ENCODE measurements at places on chromosomes 12 and 14. TPM values are rescaled to one million over a fixed set of nuclear protein-coding genes. Genes with fewer than 3 reads are reported as not detected.

DNA sequence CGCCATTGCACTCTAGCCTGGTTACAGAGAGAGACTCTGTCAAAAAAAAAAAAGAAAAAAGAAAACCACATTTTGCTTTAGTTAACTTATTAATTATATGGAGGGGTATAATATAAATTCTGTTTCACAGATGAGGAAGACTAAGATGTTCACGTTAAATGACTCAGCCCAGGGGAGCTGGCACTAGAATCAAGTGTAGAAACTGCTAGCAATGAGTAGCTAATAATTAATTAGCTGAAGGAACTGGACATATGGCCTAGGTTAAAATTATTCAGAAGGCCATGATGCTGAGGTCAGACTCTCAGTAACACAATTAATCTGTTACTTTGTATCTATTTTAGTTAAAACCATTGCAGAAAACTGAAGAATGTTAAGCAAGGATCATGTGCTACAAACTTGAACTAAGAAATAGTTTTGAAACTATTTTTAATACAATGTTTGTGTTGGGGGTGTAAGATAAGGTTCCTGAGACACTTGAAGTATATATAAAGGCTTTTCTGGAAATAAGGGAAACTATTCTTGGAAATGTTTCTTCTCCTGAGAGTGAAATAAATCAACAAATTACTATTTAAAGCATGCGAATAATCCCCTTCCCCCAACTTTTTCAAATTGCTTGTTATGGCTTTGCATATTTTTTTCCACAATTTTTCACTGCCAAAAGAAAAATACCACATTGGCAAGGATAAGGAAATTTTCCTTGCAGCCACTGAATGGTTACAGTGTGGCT is 589.3 kb downstream of the SOX5 start:
- DNase-seq, result no peak

GRCh38 chr12:98823012-98823411 is 177.9 kb downstream of the APAF1 start:
- DNase-seq, result no peak

DNA sequence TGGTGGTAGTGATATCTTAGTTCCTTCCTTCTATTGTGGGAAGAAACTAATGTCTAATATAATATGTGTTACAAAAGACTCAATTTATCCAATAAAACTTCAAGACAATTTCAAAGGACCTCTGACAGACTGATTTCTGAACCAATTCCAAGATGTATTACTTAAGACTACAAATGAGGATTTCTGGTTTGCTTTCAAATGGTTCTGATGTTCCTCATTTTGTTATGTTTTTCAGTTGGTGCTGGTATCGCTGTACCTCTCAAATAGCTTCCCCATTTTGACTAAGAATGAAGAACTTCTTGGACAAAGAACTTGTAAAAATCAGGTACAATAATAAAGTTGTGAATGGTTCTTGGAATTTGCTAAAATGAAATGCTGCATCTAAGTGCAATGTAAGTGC is 19.4 kb upstream of the MBIP start:
- no peak for DNase-seq

DNA sequence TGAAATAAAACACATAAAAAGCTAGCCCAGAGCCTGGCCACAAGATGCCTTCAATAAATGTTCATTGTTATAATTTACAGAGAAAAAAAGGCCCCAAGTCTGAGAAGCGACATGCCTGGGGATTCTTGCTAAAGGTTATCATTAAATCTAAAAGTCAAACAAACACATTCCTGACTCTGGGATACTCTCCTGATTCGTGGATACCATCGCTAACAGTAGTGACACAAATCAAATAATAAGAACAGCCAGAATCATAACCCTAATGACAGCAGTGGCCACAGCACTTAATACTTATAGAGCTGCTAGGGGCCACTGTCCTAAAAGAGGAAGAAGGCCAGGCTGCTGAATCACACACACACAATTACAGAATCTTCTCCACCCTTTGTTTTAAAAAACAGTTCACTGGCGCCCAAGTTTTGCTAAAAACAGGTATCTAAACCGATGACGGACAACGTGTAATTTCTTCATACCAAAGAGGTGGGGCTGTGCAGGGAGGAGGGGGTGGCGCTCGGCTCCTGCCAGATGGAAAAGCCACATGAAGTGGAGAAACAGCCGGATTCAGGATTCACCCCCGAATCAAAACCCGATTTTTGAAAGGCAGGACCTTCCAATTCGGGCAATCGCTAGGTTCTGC is 1.2 kb downstream of the CLIP1 start:
- DNase-seq, result no peak

DNA sequence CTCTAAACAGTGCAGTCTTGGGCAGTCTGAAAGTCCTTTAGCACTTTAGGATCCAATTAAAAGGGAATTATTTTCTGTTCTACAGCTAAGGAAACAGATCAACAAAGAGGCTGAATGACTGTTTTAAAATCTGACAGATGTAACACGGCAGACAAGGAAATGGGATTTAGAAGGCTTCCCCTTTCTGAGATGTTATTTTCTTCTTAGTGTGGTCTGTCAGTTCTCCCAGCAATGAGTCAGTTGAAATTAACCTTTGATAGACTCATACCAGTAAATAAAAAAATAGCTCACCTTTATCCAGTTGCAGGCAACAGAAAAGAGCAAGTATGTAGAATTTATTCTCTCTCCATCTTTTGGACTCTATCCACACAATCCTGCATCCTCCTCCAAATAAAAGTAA is 98.1 kb downstream of the NEDD1 start:
- DNase-seq, result no peak

- no peak for DNase-seq
Observed at GRCh38 chr12:7934091-7934888, 1.7 kb downstream of the SLC2A3 start.

GRCh38 chr12:68007466-68007865 is 18.2 kb downstream of the IFNG-AS1 start:
- no peak for DNase-seq

DNA sequence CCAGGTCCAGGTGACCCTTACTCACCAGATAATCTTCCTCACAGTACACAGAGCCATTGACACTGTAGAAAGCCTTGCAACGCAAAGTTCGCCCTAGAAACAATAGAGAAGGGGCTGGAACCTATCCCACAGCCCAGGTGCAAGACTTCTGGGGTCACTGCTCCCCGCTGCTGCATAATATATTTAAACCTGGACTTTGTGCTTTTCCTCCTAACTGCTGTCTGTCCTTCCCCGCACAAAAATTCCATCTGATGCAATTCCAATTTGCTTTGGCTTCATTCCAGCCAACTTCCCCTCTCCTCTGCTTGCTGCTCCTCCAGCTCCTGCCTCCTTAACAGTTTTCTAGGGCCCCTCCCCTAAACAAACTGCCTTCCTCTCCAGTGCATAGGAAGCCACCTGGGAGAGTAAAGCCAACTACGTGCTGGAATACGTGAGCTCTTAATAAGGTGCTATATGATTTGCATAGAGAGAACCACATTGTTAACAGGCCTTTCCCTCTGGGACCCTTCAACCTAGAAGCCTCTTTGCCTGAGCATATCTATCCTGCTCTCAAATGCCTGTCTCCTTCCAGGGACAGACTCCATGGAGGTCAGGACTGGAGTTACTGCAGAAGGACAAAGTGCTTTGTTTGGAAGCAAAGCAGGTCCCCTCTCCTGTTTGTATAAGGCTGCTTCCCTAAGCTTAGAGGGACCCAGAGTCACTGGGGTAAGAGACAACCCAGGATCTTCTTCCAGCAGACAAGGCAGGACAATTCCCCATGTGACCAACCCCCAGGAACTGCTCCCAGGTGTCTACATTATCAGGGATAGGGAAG is 5.5 kb downstream of the AJUBA start:
- no peak for DNase-seq

DNA sequence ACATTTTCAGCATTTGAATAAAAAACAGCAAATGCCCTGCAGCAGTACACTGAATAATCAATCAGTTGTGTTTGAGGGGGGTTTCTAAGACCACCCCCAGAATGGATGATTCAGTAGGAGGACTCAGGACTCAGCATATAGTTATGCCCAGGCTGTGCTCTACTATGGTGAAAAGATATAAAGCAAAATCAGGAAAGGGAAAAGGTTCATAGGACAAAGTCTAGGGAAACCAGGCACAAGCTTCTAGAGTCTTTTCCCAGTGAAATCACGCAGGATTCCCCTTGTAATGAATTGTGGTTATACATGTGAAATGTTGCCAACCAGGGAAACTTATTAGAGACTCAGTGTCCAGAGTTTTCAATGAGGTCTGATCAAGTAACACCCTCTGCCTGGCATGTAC is 25.0 kb upstream of the SLC17A8 start:
- no peak for DNase-seq

- no peak for DNase-seq
Observed at GRCh38 chr14:99213101-99213500, 58.9 kb downstream of the BCL11B start.

- no peak for DNase-seq
Observed at GRCh38 chr12:128259556-128260070, 7.4 kb upstream of the TMEM132C start.

DNA sequence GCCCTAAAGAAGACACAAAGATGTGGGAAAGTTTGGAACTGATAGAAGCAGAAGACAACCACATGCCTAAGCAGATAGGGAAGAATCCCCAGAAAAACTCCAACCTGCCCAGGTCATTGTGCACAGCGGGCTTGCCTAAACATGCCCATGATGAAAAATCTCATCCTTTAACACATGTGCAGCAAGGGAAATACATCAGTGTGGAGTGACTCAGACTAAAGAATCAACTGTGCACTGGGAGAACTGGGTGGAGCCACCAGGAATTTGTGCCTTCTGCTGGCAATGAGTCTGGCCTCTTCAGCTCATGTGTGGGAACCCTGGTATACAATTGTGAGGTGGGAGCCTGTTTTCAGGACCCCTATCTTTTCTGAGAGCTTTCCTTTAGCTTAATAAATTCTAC is 398.5 kb downstream of the FSCB start:
- no peak for DNase-seq

DNA sequence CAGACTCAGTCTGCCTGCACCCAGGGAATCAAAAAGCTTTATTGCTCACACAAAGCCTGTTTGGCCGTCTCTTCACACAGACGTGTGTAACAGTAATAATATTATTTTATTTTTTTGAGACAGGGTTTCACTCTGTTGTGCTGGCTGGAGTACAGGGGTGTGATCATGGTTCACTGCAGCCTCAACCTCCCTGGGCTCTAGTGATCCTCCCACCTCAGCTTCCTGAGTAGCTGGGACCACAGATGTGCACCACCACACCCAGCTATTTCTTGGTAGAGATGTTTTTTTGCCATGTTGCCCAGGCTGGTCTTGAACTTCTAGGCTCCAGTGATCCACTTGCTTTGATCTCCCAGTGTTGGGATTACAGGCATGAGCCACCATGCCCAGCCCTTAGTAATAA is 88.4 kb upstream of the DCD start:
- no peak for DNase-seq

DNA sequence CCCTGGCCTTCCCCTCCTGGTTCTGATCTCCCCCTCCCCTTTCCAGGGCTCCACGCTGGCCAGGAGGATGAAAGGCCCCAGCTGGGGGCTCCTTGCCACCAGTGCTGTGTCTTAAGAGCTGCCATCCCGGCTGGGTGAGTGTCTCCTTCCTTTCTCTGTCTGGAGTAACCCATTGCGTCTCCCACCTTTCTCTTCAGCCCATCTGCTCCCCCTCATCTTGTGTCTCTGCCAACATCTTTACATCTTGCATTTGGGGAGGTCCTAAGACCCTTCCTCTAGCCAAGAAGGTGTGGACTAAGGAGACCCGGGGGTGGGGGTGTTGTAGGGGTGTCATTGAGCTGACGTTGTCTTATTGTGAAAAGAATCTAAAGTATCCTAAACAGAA is 505 bp downstream of the BCL2L2 start:
- DNase-seq, result no peak

DNA sequence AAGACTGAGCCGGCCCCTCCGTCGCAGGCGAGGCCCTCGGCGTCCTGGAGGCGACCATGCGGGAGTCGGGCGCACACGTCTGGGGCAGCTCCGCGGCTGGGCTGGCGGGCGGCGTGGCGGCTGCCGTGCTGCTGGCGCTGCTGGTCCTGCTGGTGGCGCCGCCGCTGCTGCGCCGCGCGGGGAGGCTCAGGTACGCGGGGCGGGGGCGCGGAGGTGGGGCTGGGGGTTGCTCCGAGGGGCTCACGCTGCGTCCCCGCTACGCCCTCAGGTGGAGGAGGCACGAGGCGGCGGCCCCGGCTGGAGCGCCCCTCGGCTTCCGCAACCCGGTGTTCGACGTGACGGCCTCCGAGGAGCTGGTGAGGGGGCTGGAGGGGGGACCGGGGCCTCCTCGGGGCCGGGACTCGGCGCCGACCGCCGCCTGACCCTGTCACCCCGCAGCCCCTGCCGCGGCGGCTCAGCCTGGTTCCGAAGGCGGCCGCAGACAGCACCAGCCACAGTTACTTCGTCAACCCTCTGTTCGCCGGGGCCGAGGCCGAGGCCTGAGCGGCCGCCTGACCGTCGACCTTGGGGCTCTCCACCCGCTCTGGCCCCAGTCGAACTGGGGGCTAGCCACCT is 7.8 kb downstream of the AMN start:
- no peak for DNase-seq

GRCh38 chr12:1173781-1174617 is 183.0 kb downstream of the ERC1 start:
- no peak for DNase-seq

DNA sequence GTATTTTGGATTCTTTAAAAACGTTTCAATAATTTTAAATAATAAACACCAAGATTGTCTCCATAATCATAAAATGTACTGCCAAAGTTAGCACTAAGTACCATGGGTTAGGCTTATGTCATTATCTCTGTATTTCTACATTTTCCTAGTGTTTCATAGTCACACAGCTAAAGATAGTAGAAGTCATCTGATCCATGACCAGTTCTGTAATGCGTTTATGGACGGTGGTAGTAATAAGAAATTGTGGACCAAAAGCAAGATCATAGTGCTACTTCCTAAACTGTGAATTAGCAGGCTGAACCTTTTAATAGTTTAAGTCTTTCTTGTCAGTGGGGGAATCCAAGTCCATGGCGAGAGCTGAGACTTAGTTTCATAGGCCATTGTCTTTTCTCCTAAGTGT is 142.1 kb downstream of the AKAP6 start:
- DNase-seq, result no peak

GRCh38 chr12:76274420-76275083 is 73.7 kb downstream of the BBS10 start:
- no peak for DNase-seq

- no peak for DNase-seq
Observed at GRCh38 chr12:21001778-21002177, 129.2 kb upstream of the SLCO1B1 start.

- no peak for DNase-seq
Observed at GRCh38 chr14:59096303-59096702, 92.2 kb upstream of the DAAM1 start.

Gene PUS1
- 9.9 TPM for total RNA-seq

Gene PLEKHD1
- total RNA-seq, result 0.13 TPM

Gene GPR135
- 3.2 TPM for total RNA-seq

Gene EFS
- total RNA-seq, result 3.7 TPM

Gene CLBA1
- total RNA-seq, result 2.7 TPM

Gene ESR2
- 0.38 TPM for total RNA-seq

Measured in cardiac septum (tissue), 1 donor.